NCI-H1694 treated with DMSO at 0.1 percent for 48 hours (cell line): ENCODE measurements at places on chromosomes 7 and 10.
A peak's percentile ranks its signal among the peaks of the same experiment; 100 is the strongest.

DNA sequence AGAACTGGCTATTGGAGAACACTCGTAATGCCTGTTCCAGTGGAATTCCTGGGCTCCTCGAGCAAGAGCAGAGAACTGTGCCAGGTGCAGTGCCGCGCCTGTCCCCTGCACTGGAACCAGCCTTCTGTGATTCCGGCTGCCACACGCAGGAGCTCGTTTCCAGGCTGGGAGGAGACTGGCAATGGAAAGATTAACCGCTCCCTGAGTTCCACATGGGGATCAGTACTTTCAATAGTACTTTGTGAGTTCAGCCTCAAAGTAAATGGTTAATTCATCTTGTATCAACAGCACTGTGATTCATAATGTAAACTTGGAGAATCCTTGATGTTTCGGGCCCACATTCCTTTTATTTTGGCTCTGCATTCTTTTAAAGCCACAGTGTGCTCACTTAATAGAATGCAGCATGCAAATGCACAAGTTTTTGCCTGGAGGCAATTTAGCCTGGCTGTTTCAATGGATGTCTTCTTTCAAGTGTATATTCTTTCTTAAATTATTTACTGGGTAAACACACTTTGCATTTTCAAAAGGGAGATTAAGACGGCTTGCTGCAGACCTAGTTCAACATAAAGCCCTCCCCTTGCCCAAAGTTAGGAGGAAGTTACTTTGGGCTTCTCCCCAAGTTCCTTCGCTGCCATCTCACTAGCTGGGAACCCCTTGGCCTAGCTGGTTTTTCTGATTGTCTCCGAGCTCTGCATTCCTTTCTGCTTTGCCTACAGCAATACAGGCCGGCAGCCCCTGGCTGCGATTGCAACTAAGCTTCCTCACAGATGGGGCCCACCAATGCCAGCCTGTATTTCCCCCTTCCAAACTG is 138.1 kb upstream of the TCF7L2 start:
- no peak for DNase-seq

DNA sequence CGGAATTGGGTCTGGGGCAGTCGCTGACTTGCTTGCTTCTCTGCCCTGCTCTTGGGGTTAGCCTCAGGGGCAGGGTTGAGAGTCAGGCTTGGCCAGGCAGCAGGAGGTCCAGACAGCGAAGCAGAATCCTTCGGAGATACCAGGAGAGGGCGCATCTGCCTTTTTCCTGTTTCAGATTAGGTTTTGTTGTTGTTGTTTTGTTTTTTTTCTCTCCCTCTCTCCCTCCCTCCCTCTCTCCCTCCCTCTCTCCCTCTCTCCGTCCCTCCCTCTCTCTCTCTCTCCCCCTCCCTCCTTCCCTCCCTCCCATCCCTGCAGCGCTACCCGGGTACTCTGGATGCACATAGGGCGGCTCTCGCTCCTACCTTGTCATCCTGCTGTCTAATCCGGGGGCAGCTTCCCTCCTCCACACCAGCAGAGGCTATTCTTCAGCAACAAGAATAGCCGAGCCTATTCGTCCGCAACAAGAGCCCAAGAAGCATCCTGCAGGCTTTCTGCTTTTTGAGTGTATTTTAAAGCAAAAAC is 758 bp upstream of the OPTN start:
- peak; percentile 70 for DNase-seq

DNA sequence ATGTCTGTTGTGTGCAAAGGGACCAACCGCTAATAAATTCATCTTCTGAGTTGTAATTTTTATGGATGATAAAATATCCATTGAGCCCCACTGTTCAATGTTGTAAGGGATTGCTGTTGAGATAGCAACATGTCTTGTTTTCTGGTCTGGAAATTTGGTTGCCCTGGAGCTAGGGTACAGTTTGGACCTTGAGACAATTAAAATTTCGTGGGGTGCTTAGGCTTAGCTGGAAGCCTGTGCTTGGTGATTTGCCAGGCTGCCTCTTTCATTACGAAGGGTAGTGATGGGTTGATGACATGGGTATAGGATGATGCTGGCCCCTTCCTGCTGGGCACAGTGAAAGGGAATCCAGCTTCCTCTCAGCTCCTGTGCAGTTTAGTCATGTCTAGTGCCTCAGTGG is 43.6 kb downstream of the PLCE1 start:
- no peak for DNase-seq

- no peak for DNase-seq
Observed at GRCh38 chr10:75851580-75852345, 420.3 kb downstream of the LRMDA start.

- DNase-seq = no peak
Observed at GRCh38 chr7:122155566-122155965, 11.5 kb upstream of the AASS start.

GRCh38 chr7:130386876-130387275 is 6.6 kb downstream of the CPA1 start:
- DNase-seq = no peak

GRCh38 chr7:29825775-29826529 is 19.6 kb downstream of the WIPF3 start:
- no peak for DNase-seq

DNA sequence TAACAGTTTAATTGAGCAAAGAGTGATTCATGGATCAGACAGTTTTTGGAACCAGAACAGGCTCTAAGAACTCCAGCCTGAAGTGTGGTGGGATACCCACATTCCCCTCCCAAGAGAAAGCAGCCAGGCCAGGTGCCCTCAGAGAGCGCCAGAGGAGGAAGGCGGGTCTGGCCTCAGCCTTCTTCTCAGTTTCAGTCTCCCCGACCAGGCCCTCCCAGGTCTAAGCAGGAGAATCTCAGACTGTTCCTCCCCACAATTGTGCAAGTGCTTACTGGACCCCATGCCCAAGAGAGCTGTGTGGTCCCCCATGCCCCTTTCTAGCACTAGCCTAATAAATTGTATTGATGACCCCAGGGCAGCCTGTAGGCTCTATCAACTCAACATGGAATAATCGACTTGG is 25.6 kb downstream of the PPIF start:
- no peak for DNase-seq

DNA sequence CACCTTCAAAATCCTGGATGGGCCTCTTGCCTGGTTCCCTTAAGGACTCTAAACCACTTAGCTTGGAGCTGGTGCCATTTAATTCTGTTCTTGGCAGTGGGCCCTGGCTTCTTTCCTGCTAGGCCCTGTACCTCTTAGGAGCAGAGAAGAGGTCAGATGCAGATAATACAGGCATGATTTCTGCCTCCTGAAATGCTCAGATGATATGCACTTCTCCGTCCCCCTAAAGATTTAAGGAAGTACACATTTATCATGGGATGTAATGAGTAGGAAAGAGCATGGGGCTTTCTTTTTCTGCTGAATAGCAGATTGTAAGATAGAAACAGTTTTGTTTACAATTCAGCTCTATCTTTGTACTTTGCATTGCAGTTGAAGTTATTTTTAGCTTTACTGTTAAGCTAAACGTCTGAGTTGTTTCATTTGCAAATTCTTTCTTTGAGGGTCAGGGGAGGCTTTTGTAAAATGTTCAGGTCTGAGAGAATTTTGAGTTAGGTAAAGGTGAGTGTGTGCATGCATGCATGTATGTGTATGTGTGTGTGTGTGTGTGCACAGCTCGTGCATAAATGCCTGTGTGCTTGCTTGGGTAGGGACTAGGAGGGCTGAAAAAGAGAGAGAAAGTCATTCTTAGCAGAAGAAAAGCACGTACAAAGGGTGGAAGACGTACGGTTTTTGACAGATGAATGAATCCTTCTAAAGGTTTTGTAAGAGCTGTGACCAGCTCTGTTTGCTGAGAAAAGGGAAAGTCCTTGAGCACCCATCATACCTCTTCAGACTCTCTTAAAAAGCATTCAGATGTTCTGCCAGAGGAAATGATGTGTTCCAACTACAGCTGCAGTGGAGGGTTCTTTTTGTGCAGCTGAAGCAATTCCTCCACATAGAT is 364.2 kb downstream of the AUTS2 start:
- DNase-seq = peak; percentile 6

GRCh38 chr10:71660313-71660712 is 59.3 kb downstream of the C10orf105 start:
- DNase-seq = no peak

DNA sequence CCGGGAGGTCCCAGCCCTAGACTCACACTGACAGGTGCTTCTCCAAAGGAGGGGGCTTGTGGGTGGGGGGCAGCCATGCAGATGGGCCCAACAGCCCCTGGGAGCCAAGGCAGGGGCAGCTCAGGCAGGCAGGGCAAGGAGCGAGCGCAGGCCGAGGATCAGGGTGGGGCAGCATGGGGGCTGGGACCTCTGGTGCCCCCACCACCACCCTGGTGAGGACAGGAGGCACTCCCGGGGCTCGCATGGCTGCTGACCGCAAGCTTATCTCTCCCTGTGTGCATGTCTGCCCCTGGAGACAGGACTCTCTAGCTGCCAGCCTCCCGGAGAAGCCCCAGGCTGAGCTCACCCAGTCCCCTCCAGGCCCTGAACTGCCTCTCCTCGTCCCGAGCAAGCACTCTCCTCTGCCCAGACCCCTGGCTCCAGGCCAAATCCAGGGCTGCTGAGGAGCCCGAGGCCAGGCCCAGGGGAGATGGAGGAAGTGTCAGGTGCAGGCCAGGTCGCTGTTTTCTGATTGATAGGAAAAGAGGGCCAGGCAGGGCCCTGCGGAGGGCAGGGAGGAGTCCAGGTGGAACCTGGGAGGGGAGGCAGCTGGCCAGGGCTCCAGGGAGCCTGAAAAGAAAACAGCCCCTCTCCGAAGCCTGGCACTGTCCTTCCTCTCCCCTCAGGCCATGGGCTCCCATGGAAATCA is 39.0 kb downstream of the PDGFA start:
- no peak for DNase-seq

- no peak for DNase-seq
Observed at GRCh38 chr7:117774943-117775342, 98.3 kb downstream of the CTTNBP2 start.

GRCh38 chr10:113331961-113332360 is 220.9 kb upstream of the HABP2 start:
- no peak for DNase-seq

GRCh38 chr10:114714281-114714741 is 56.2 kb upstream of the ABLIM1 start:
- DNase-seq = no peak

DNA sequence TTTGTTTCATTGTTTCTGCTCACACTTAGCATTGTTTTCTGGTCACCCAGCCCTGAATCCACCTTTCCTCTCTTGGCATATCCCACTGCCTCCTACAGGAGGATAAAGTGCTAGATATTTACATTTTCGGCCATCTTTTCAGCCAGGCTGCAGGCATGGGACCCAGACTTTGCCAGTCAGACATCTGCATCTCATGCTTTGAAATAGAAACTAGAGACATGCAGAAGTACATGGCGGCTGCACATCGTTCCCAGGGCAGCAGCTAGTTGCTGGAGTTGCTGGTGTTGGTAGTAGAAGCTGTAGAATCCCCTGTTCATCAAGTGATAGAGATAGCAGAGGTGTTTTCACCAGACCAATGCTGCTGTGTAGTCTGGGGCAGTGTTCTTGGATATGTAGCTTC is 18.7 kb downstream of the STAMBPL1 start:
- DNase-seq = no peak

DNA sequence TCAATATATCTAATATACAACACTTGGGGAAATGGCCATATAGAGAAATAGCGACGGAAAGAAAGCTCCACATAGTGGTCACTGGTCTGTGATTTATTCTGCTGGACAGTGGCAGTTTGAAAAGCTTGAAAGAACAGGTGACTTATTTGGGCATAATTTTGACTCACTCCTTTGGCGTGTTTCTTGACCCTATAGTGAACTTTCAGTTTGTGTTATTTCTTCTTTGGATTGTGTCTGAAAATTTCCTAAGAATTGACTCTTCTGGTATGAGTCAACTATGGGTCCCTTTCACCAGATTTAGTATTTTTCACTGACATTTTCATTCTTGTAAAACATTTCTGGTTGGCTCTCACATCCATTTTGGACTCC is 25.8 kb upstream of the IMMP2L start:
- no peak for DNase-seq

GRCh38 chr7:96388166-96388565 is 66.3 kb upstream of the SLC25A13 start:
- DNase-seq = no peak

DNA sequence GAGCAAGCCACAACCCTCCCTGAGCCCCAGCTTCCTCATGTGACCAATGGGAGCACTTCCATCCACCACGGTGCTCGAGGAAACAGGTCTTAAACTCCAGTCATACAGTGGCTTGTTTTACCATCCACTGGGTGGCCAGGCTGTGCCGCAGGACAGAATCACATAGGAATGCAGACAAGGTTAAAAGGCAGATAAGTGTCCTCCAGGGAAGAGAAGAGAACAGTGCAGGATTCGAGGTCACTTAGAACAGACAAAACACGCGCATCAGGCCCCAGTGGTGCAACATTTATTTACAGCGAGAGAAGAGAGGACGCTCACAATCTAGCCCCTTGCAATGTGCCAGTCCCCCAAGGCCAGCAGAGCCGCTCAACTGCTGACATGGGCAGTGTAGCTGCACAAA is 92.8 kb downstream of the TMEM130 start:
- no peak for DNase-seq

- DNase-seq = no peak
Observed at GRCh38 chr10:45518741-45519140, 144.7 kb downstream of the ALOX5 start.

GRCh38 chr7:142391191-142391992 is 133.5 kb upstream of the PRSS58 start:
- DNase-seq = no peak

DNA sequence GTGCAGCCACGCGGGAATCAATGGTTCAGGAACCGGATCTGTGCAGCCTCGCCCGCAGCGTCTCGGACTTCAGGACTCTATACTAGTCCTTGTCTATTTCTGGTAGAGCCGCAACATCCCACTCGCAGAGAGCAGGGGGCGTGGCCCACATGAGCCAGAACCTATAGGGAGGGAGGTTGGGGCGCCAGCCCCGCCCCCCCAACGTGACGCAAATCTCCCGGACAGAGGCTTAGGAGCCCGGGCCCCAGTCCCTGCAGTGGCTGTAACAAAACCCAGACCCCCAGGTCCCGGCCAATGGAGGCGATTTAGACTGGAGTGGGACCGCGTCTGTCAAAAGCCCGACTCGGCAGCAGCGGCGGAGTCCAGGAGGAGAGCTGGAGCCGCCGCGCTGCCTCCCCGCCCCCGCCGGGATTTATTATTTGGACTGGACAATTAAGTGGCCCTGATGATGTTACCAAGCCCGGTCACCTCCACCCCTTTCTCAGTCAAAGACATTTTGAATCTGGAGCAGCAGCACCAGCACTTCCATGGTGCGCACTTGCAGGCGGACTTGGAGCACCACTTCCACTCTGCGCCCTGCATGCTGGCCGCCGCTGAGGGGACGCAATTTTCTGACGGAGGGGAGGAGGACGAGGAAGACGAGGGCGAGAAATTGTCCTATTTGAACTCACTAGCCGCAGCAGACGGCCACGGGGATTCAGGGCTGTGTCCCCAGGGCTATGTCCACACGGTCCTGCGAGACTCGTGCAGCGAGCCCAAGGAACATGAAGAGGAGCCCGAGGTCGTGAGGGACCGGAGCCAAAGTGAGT is at the start of gene NKX2-3:
Gene NKX2-3 (plus strand): TSS at position 256 of the 809 bp plus-strand sequence. CDS start 190 bp downstream, at position 446.
- DNase-seq = no peak

- no peak for DNase-seq
Observed at GRCh38 chr7:100007887-100008286, 7.5 kb upstream of the ZKSCAN1 start.

GRCh38 chr10:124646483-124647352 is 97.5 kb downstream of the FAM53B start:
- DNase-seq = no peak
